ENCODE measurements at places on chromosomes 12 and 14. TPM values are rescaled to one million over a fixed set of nuclear protein-coding genes. Genes with fewer than 3 reads are reported as not detected.
A peak's percentile ranks its signal among the peaks of the same experiment; 100 is the strongest.

ANKRD9 gene
- 1.8 TPM for total RNA-seq

DHRS2 gene
- not detected for total RNA-seq

MIPOL1 gene
- 0.07 TPM for total RNA-seq

SLC2A14 gene
- 4.0 TPM for total RNA-seq

C1QL4 gene
- total RNA-seq, result not detected

COL2A1 gene
- not detected for total RNA-seq

MMP19 gene
- 0.12 TPM for total RNA-seq

SLC4A8 gene
- total RNA-seq, result 3.2 TPM

TCL1B gene
- 5.5 TPM for total RNA-seq

WNT1 gene
- not detected for total RNA-seq

AHSA1 gene
- total RNA-seq, result 112 TPM

RASSF3 gene
- total RNA-seq, result 104 TPM

KIF5A gene
- total RNA-seq, result 0.56 TPM

RNASE7 gene
- not detected for total RNA-seq

KLHL42 gene
- total RNA-seq, result 20.5 TPM

GRCh38 chr12:118979763-118980406 lies 1.5 kb upstream of the SRRM4 start:
- DNase-seq, result peak; percentile 32

DNA sequence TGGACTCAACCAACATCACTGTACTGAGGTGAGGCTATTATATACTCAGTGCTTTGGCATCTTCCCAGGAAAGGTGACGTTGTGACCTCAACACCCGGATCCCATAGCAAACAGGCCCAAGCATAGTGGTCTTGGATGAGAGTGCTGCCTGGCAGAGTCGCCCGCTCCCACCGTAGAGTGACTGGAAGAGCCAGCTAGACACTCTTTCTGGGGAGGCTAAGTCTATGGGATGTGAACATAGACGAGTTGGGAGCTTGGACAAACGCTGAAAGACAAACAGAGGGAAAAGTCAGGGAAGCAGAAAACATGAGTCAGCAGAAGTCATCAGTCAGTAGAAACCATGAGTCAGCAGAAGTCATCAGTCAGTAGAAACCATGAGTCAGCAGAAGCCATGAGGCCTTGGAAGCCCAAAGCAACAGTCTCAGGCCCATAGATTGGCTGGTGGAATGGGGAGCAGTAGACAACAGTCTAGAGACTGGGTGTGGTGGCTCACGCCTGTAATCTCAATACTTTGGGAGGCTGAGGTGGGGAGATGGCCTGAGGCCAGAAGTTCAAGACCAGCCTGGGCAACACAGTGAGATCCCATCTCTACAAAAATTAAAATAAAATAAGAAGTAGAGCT lies 66.4 kb upstream of the MAP1LC3B2 start:
- DNase-seq, result no peak

GRCh38 chr12:132169376-132169775 lies 25.1 kb downstream of the NOC4L start:
- DNase-seq, result no peak

DNA sequence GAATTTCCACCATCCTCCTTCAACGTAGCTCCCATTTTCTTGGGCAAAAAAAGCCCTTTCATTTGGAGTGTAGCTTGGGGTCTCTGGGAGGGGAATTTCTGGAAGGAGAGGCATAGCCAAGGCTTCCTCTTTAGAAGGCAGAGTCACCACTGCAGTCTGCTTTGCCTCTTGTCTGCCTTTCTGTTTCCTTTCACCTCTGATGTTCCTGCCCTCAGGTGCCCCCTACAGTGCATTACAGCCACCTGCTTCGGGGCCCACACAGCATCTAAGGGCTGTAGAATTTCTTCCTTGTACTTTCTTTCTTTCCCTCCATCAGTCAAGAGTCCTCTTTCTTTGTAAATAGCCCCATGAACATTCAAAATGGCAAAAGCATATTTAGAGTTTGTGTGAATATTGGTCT lies 1313.9 kb downstream of the TMEM121 start:
- DNase-seq, result peak; percentile 57

GRCh38 chr14:104135904-104136471 lies 2.4 kb upstream of the KIF26A start:
- DNase-seq, result no peak

DNA sequence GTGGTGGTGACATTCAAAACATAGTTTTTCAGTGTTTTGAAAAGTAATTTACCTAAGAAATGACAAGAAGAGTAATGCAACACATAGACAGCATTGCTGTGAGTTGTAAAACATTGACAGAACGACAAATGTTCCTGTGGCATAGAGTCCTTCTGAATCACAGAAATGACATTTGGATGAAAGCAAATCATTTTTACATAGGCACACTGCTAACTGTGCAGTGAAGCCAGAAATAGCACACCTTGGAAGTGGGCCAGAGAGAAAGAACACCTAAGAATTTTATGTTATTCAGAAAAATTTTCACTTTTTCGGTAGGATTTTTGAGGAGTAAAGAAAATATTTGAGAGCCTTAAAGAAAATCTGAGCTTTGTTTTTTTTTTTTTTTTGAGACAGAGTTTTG lies 100.6 kb downstream of the ANO4 start:
- no peak for DNase-seq

GRCh38 chr12:54201001-54201794 lies 12.4 kb upstream of the SMUG1 start:
- peak; percentile 79 for DNase-seq

GRCh38 chr12:25840678-25841465 lies 117.6 kb upstream of the RASSF8 start:
- DNase-seq, result no peak

GRCh38 chr14:58899317-58899713 lies 261.6 kb downstream of the DACT1 start:
- DNase-seq, result no peak

DNA sequence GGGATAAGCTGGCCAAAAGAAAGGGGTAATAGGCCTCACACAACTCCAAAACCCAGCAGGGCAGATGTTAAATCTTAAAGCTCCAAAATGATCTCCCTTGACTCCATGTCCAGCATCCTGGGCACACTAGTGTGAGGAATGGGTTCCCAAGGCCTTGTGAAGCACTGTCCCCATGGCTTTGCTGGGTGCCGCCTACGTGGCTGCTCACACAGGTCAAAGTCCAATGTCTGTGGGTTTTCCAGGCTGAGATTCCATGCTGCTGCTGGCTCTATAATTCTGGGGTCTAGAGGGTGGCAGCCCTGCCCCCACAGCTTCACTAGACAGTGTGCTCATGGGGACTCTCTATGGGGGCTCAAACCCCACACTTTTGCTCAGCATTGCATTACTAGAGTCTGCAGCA lies 145.3 kb upstream of the GRIN2B start:
- DNase-seq, result no peak

DNA sequence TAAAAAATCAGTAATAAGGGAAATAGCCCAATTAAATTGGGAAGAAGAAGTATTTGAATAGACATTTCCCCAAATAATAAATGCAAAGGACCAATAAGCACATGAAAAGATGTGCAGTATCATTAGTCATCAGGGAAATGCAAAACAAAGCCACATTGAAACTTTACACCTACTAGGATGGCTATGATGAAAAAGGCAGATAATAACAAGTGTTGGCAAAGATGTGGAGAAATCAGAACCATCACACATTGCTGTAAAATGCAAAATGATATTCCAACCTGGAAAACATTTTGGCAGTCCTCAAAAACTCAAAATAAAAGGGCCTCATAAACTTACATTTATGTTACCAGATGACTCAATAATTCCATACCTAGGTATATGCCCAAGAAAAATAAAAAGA lies 131.1 kb upstream of the G2E3 start:
- DNase-seq, result no peak

GRCh38 chr12:122788387-122788786 lies 14.0 kb downstream of the CCDC62 start:
- no peak for DNase-seq

DNA sequence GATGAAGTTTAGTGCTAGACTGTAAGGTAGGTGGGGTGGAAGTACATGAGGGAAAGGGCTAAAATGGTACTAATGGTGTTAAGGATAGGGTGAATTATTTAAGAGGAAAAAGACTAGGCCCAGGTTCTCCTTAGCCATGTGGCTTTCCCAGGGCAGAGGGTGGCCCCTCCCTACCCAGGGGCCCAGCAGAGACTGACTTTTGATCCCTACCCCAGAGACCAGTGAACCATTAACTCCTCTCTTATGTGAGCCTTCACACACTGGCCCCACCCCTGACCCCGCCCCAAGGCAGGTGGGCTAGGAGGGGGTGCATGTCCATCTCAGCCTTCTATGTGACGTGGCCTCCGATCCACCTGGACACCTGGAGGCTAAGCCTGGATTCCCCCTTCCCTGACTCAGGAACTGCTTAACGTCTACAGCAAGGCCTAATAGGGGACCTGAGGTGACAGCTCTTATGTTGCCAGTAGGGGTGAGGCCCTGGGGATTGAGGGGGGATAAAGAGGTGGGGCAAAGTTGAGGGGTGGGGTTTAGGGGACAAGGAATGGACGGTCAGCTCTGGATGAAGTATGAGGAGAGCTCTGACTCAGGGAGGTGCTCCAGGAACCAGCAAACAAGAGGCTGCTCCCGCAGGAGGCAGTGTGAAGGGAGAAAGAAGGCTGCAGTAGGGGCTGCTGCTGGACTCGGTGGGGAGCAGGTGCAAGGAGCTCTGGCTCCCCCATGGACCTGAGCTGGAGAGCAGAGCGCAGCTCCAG lies 757 bp downstream of the SLC39A5 start:
- no peak for DNase-seq

- DNase-seq, result no peak
These were observed 2.8 kb upstream of the ARID2 start for GRCh38 chr12:45726603-45727300.

- peak; percentile 60 for DNase-seq
These were observed 52.3 kb downstream of the SLC25A47 start for GRCh38 chr14:100375266-100375962.

GRCh38 chr12:70338531-70338930 lies 27.6 kb upstream of the KCNMB4 start:
- DNase-seq, result no peak

DNA sequence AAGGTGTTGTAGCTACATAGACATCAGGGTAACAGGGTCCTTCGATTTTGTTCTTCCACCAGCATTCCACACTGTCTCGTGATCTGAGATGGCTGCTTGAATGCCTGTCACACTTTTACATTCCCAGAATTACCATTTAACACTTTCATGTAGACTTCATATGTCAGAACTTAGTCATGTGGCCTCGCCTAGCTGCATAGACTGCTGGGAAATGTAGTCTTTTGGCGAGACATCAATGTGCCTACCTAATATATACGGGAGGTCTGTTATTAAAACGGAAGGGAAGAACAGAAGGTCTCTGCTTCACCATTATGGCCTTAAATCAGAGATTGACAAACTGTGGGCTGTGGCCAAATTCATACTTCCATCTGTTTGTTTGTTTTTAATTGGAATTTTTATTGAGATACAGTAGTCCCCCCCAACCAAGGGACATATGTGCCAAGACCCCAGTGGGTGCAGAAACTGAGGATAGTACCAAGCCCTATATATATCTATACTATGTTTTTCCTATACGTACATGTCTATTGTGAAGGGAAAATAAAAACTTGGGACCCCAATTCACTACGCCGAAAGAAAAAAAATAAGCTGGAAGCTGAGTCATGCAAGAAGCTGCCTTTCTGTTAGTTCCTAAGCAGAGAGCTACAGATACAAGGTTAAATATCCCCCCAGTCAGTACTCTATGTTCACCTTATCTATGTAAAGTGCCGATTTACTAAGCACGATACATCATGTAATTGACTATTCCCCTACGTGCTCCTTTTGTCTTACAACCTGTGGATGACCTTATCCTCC lies 11.3 kb upstream of the HRK start:
- no peak for DNase-seq

DNA sequence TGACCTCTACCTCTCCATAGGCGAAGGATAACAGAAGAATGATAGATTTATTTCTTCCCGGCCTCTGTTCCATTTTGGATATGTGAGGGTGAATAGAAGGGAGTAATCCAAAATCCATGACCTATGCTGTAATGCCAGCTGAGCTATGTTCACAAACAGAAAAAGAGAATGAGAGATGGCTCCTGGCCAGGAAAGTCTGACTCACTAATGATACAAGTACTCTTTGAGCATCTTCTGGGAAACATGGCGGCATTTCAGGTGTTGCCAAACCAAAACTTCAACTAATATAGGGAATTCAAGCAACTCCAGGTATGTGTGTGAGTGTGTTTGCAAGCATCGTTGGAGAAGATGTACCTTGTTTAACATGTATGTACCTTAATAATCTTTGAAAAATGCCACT lies 55.1 kb downstream of the MED13L start:
- DNase-seq, result no peak

Data from B cell (primary cell).